Nephron progenitor cell (in vitro differentiated cells): ENCODE measurements at places on chromosomes 2 and 18.

GRCh38 chr2:140786585-140786984 is 1344.2 kb downstream of the LRP1B start:
- no peak for DNase-seq

DNA sequence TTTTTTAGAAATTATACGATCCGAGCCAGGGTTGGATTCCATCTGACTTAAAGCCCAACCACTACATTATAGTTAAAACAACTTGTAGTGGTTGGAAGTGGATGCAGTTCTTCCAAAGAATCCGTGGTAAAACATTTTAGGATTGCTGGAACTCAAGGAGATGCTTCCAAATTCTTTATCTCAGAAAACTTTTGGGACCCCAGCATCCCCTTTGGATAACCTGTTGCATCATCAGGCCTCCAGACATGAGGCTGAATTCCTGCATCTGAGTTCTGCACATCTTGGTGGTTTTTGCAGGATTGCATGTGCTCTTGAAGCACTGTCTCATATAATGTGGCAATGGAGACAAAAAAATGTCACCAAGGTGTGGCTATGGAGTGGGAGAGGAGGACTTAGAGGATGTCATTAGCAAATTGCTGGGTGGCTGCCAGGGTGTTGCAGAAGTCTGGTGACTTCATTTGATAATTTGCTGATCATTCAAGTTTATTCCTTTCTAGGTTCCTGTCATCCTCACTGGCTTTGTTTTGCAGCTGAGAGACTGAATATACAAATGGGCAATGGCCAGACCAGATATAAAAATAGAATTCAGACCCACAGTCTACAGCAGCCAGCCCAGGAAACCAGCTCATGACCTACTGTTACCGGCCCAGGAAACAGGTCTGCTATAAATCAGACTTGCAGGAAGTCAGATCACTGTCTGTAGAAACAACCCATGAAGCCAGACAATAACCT is 207.7 kb downstream of the BCL2 start:
- no peak for DNase-seq

DNA sequence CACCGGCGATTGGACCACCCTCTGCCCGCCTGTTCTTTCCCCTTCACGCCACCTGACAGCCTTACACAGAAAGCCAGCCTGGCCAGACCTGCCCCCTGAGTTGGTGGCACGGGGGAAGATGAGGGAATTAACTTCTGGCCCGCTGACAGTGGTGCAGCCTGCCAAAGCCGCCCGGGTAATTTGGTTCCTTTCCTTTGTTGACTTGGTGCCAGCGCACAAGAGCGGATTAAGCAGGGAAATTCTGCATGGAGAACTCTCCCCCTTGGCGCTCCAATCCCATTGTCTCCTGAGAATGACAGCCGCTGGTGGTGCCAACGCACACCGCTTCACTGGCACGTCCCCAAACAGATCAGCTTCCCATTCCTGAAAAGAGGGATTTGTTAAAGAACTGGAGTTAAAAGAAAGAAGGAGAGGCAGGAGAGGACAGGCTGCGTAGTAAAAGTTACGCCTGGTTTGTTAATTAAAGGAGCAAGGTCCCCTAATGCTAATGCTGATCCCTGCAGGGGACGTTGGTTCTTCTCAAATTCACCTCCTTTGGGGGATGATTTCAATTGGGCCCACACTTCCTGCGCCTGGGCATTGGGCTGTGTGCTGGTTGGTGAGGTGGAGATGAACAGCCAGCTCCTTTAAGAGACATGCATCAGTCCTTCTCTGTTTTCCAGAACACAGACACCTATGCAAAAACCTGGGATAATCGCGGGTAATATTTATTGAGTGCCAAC is 286.8 kb downstream of the MYCN start:
- no peak for DNase-seq

DNA sequence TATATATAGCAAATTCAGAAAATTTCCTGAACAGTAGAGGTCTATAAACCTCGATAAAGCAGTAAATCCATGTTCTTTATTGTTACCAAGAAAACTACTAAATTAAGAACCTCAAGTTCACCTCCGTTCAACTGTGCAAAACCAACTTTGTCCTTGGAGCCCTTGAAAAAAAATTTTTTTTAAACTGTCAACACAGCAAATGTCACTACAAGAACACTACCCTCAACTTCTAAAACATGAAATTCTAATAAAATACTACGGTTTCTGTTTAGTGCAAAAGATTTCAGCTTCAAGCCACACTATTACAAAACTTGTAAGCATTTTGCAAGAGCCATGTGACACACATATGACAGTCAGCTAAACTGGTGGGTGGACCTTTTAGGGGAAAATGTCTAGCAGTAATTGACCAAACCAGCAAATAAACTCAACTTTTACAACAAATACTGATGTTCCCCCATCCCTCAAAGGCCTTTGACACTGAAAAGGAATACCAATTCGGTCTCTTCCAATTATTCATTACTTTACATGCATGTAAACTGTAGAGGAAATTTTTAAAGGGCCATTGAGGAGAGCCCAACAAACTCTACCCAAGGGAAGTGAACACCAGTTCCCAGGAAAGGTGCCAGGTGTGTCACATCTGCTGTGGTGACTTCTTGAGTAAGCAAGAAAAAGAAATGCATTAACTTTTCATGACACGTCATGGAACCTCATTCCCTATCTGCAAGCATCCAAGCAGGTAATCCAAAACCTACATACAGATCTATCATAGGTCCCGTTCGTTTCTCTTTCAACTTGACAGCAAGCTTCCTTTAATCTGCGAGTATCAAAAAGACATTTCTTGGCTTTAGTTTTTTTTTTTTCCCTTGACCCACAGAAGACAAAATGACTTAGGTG is 1.4 kb downstream of the RAB1A start:
- DNase-seq, result no peak

DNA sequence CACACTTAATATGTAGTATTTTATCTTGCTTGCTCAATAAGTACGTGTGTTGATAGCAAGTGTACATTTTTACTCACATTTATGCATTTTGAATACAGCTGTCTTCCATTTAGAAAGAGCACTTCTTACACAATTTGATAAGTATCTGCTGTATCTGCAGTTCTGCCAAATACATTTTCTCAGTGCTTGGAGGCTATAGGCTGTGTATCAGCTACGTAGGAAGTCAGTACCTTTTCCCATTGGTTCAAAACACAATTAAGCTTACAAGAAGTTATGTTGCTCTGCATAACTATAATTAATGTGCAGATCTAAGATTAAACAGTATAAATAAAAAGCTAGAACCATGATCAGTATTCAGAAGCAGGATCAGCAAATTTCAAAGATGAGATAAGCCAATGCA is 503.6 kb upstream of the SMIM21 start:
- DNase-seq, result no peak

DNA sequence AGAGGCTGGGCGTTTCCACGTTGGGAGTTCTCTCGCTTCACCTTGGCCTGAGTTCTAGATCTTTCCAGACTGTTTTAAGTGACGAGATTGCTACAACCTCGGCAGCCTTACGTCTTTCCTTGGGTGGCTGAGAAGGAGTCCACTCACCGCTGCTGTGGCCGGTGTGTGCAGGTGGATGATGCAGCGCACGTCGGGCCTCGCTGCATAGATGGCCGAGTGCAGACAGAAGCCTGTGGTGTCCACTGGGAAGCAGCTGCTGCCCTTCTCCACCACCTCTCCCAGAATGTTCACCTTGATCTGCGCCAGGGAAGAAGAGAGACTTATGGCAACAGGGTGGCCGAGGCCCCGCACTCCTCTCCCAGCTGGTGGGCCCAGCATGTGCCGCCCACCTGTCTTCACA is 75.7 kb downstream of the ADD2 start:
- no peak for DNase-seq

DNA sequence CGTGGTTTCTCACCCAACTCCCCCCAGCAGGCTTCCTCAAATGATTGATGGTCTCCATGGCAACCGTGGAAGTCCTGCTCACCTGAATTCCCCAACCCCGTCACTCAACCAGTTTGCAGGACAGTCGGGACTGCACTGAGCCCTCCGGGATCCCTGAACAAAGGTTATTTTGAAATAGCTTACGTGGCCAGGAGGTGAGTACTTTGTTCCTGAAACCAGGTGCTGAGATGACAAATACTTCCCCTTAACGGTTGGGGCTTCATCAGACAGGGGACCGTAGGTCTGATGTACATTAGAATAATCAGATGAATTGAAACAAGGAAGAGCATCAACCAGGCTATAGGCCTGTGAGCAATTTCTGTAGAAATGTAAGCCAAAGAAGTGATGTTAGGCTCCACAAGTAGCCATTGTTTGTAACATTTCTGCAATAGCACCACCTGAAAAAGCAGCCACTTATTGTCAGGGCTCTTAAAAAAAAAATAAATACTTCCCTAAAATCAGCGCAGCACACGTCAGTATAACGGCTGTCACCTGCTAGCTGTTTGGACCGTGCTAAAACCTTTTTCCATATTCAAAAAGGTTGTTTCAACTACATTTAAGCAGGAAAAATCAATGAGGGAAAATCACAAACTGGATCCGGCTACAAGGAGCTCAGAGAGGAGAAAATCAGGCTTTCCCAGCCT is 206.4 kb upstream of the ID2 start:
- no peak for DNase-seq

GRCh38 chr2:145260081-145260480 is 740.2 kb upstream of the ZEB2 start:
- no peak for DNase-seq

DNA sequence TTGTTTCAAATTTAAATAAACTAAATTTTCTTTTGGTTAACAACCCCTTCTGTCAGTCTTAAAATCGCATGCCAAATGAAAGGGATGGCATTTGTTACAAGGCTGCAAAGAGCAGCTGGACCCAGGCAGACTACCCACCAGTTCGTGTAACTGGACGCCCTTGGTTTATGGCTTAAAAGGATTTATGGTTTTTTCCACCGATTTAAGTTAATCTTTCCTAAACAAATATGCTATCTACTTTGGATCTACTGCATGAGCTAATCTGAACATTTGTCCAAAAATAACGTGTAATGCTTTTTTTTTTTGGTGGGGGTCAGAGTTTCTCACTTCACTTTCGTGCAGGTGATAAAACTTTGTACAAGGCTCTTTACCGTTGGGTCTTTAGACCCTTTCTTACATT is 62.9 kb downstream of the DIS3L2 start:
- no peak for DNase-seq

GRCh38 chr2:128780434-128781080 is 461.9 kb upstream of the HS6ST1 start:
- DNase-seq, result no peak

GRCh38 chr2:215746887-215747615 is 266.3 kb downstream of the MREG start:
- DNase-seq, result no peak

DNA sequence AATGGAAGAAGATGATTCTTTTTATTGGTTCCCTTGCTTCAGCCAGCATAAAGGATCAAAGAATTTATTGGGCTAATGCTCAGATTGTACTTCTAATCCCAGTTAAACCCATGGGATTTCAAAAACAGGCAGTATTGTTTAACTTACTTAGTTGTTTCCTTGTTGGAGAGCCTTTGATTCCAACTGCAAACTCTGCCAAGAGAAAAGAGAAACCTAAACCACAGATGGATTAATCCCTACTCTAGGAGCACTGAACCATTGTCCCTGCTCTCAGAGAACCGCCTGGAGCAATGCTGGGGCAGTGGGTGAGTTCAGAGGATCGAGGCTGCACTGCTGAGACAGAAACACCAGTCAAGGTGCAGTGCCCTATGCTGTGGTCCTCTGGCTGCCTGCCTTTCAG is 44.9 kb upstream of the SIGLEC15 start:
- no peak for DNase-seq

- no peak for DNase-seq
Measured at GRCh38 chr18:8911408-8912340, 190.8 kb upstream of the NDUFV2 start.

GRCh38 chr2:36800381-36800780 is 103.9 kb downstream of the VIT start:
- DNase-seq, result no peak

DNA sequence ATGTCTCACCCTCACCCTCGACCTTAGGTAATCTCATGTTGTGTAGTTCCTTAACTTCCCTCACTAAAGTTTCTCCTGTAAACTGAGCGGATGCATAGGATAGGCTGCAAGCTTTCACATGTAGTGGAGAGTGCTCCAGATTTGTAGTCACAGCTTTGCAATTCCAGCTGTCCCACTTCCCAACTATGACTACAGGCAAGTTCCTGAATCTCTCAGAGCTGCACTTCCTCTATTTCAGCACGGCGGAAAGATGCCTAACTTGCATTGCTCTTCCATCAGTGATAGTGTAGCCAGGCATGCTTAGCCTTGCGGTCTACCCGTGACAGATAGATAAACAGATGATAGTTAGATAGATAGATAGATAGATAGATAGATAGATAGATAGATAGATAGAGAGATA is 183.1 kb upstream of the CCDC68 start:
- DNase-seq, result no peak
